ENCODE measurements at places on chromosomes 7 and 10. TPM values are rescaled to one million over a fixed set of nuclear protein-coding genes. Genes with fewer than 3 reads are reported as not detected.

GRCh38 chr7:11373546-11374142, 400.0 kb downstream of the PHF14 start:
- no peak overlapping the region for H3K27ac ChIP-seq
- H3K4me1 ChIP-seq = no peaks in the 10 kb centered on the region
- H3K27me3 ChIP-seq = no peaks in the 10 kb centered on the region
- H3K36me3 ChIP-seq = no peaks in the 10 kb centered on the region
- no peak for DNase-seq
- H3K4me3 ChIP-seq = no peak overlapping the region

GRCh38 chr10:75612904-75613684, 181.7 kb downstream of the LRMDA start:
- H3K4me3 ChIP-seq = no peak overlapping the region
- no peak for DNase-seq
- H3K36me3 ChIP-seq = no peaks in the 10 kb centered on the region
- H3K27me3 ChIP-seq = no peaks in the 10 kb centered on the region
- no peaks in the 10 kb centered on the region for H3K4me1 ChIP-seq
- no peak overlapping the region for H3K27ac ChIP-seq

DNA sequence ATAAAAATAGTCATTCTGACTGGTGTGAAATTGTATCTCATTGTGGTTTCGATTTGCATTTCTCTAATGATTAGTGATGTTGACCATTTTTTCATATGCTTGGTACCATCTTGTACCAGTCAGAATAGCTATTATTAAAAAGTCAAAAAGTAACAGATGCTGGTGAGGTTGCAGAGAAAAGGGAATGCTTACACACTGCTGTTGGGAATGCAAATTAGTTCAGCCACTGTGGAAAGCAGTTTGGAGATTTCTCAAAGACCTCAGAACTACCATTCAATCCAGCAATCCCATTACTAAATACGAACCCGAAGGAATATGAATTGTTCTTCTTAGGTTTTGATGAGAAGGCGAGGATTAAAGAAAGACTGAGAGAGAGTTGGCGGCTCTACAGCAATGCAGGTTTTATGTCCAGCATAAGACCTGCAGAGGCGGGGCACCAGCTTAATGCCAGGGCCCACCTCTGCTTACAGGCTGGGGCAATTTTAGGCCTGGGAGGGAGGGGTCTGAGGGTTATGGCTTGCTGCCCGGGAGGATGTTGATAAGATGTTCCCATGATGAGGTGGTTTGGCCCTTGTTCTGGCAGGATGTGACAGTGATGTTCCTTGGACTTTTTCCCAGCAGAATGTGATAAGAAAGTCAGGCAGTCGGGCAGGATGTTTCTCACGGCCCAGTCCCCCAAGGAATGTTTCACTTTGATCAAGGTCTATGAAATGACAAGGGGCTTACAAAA, 74.4 kb downstream of the MEST start:
- DNase-seq = no peak
- H3K36me3 ChIP-seq = no peaks in the 10 kb centered on the region
- no peaks in the 10 kb centered on the region for H3K27me3 ChIP-seq
- H3K27ac ChIP-seq = no peak overlapping the region
- no peaks in the 10 kb centered on the region for H3K4me1 ChIP-seq
- no peak overlapping the region for H3K4me3 ChIP-seq

- H3K4me1 ChIP-seq = no peaks in the 10 kb centered on the region
- no peaks in the 10 kb centered on the region for H3K36me3 ChIP-seq
- no peak overlapping the region for H3K4me3 ChIP-seq
- H3K27ac ChIP-seq = no peak overlapping the region
Observed at GRCh38 chr10:124866812-124867211, 65.2 kb downstream of the ABRAXAS2 start.

FAM25C gene
- total RNA-seq = not detected

UPK3BL2 gene
- total RNA-seq = 9.0 TPM

KLHL7 gene
- total RNA-seq = 17.0 TPM

PRSS37 gene
- not detected for total RNA-seq

MYOF gene
- 90.9 TPM for total RNA-seq

LIPN gene
- total RNA-seq = not detected

SAMD9L gene
- total RNA-seq = 10.7 TPM

DNA sequence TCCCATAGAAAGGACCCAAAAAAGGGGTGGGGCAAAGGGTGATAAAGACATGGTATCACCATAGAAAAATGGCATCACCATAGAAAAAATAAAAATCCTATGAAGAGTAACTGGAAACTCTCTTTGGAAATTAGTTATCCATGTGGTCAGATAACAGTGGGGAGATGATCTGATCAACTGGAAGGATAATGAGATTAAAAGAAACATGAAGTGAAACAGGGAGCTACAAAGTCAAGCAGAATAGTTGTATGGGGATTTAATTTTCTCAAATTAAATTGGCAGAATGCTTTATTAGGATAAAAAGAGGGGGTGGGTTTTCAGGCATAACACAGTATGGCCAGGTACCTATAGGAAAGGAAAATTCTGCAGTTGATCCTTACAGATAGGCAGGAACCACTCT, 111.2 kb downstream of the WNT2 start:
- H3K27ac ChIP-seq = no peak overlapping the region
- H3K27me3 ChIP-seq = no peaks in the 10 kb centered on the region
- no peak for DNase-seq
- H3K36me3 ChIP-seq = no peaks in the 10 kb centered on the region

LRRC17 gene
- 0.91 TPM for total RNA-seq

HOXA1 gene
- 1.7 TPM for total RNA-seq

TAX1BP1 gene
- 96.6 TPM for total RNA-seq

DNA sequence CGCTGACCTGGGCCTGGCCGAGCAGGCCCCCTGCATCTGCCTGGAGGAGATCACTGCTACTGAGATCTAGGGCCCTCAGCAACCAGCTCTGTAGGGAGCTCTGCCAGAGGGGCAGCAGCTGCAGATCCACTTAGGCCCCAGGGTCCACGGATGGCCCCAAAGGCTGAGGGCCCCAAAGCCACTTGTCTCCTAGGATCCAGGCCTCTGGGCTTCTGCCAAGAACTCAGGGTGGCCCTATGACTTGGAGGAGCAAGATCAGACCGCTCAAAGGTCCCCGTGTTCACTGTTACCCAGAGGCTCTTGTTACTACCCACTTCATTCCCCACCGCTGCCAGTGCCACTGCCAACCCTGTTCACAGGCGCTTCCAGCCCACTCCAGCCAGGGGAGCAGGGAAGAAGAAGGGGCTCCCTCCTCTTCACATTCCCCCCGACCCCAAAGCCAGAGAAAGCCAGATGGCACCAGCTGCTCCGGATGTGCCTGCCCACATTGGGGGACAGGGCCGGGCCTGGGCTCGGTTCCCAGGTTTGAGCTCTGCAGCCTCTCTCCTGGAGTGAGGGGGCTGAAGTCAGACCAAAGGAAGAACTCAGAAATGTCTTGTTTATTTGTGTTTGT, 7.6 kb downstream of the LZTS2 start:
- H3K27ac ChIP-seq = no peak overlapping the region
- no peaks in the 10 kb centered on the region for H3K27me3 ChIP-seq
- H3K4me3 ChIP-seq = no peak overlapping the region
- H3K36me3 ChIP-seq = no peaks in the 10 kb centered on the region

Data from colonic mucosa (tissue), 4 donors.